ENCODE measurements at places on chromosomes 16 and 17. TPM values are rescaled to one million over a fixed set of nuclear protein-coding genes. Genes with fewer than 3 reads are reported as not detected.

The STAT5A gene
- total RNA-seq = 105 TPM

The CDR2 gene
- total RNA-seq = 36.3 TPM

The XYLT1 gene
- total RNA-seq = 6.7 TPM

- H3K4me3 ChIP-seq = no peak overlapping the region
- no peaks in the 10 kb centered on the region for H3K4me1 ChIP-seq
- no peak for DNase-seq
- H3K27me3 ChIP-seq = no peaks in the 10 kb centered on the region
- no peaks in the 10 kb centered on the region for H3K36me3 ChIP-seq
Observed at GRCh38 chr16:68372381-68372720, 61.5 kb downstream of the PRMT7 start.

The EVI2B gene
- total RNA-seq = 0.85 TPM

GRCh38 chr17:74150428-74151025 lies 53.0 kb upstream of the RPL38 start:
- no peak overlapping the region for H3K4me3 ChIP-seq
- H3K4me1 ChIP-seq = no peaks in the 10 kb centered on the region
- H3K27me3 ChIP-seq = no peaks in the 10 kb centered on the region
- no peak for DNase-seq
- H3K27ac ChIP-seq = no peak overlapping the region
- H3K36me3 ChIP-seq = no peaks in the 10 kb centered on the region

GRCh38 chr17:31374503-31374902 lies 17.0 kb upstream of the RAB11FIP4 start:
- no peak overlapping the region for H3K4me3 ChIP-seq
- H3K27me3 ChIP-seq = no peaks in the 10 kb centered on the region
- no peaks in the 10 kb centered on the region for H3K4me1 ChIP-seq
- no peak for DNase-seq
- no peak overlapping the region for H3K27ac ChIP-seq

The VMO1 gene
- not detected for total RNA-seq

The SMIM5 gene
- not detected for total RNA-seq

DNA sequence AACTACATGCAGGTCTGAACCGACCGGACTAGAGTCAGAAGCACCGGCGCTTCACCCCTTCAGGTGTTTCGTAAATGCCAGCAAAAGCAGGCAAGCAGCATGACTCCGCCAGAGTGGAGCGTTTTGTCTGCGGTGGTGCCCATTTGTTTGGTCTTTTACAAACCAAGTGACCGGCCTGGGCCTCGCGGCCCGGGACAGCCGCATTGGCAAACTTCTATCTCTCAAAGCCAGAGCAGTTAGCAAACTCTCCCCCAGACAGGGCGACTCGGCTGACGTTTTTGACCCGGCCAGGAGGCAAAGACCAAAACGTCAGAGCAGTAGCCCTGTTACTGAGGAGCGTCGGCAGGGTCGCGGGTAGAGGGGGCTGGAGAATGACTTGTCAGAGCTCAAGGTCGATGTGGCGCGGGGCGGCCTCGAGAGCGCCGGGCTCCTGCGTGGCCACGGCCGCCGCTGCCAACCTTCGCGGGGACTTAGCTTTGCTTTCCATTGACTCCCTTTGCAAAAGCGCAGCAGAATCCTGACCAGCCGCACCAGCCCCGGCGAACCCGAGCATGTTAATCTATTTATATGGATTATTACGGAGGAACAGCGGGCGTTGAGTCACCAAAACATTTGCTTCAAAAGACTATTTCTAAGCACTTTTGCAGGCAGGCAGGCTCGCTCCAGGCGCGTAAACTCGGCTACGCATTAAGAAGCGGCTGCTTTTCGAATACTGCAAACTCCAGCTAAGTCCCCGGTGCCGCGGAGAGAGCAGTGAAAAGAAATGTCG lies 763 bp upstream of the SOX9 start:
- peaks cover 2% of the 10 kb centered on the region for H3K4me1 ChIP-seq
- H3K36me3 ChIP-seq = no peaks in the 10 kb centered on the region
- DNase-seq = no peak

The CHMP1A gene
- total RNA-seq = 153 TPM

DNA sequence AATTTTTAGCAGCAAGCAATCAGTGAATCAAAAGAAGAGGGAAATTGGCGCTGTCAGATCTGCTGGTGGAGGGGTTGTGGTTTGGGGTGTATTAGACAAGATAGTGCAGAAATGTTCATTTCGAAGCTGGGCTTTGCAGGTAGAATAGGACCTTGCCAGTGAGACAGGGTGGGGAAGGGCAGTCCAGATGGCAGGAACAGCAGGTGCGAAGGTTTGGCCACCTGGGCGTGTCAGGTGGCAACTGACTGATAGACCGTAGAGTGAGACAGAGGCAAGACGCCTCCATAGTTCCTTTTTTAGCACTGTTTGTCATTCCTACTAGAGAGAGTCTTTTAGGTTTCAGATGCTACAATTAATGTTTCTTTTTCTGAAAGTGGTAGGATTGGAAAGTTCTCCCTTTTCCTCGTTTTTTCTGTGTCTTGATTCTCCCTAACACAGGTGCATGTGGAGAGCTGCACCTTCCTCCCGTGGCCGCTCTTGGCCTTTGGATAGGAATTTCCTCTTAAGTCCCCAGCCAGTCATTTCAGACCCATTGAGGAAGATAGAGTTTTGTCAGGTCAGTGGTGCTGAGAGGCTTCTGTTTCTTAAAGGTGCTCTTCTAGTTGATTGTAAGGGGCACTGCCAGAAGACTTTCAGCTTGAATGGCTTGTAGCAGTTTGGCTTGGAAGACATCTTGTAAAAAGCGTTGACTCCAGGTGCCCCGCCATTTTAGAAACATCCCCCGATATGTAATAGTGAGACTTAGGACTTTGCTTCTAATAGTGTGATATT lies 315.6 kb downstream of the SNX29 start:
- H3K36me3 ChIP-seq = no peaks in the 10 kb centered on the region
- H3K4me3 ChIP-seq = no peak overlapping the region
- no peaks in the 10 kb centered on the region for H3K27me3 ChIP-seq
- no peaks in the 10 kb centered on the region for H3K4me1 ChIP-seq

DNA sequence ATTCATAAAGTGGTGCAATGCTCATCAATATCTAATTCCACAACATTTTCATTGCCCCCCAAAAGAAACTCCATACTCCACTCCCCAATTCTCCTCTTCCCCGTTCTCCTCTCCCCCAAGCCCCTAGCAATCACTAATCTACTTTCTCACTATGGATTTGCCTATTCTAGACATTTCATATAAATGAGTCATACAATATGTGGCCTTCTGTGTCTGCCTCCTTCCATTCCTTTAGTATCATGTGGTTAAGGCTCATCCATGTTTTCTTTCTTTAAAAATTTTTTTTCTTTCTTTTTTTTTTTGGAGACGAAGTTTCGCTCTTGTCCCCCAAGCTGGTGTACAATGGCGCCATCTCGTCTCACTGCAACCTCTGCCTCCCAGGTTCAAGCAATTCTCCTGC lies 56.3 kb upstream of the HAS3 start:
- H3K27ac ChIP-seq = no peak overlapping the region
- no peaks in the 10 kb centered on the region for H3K36me3 ChIP-seq
- DNase-seq = no peak
- no peaks in the 10 kb centered on the region for H3K27me3 ChIP-seq
- H3K4me1 ChIP-seq = no peaks in the 10 kb centered on the region

- DNase-seq = no peak
- no peak overlapping the region for H3K4me3 ChIP-seq
- peaks cover 51% of the 10 kb centered on the region for H3K36me3 ChIP-seq
- H3K27ac ChIP-seq = peak overlapping the region; percentile 91
- no peaks in the 10 kb centered on the region for H3K27me3 ChIP-seq
Observed at GRCh38 chr16:68257906-68258800, 6.2 kb upstream of the SLC7A6 start.

DNA sequence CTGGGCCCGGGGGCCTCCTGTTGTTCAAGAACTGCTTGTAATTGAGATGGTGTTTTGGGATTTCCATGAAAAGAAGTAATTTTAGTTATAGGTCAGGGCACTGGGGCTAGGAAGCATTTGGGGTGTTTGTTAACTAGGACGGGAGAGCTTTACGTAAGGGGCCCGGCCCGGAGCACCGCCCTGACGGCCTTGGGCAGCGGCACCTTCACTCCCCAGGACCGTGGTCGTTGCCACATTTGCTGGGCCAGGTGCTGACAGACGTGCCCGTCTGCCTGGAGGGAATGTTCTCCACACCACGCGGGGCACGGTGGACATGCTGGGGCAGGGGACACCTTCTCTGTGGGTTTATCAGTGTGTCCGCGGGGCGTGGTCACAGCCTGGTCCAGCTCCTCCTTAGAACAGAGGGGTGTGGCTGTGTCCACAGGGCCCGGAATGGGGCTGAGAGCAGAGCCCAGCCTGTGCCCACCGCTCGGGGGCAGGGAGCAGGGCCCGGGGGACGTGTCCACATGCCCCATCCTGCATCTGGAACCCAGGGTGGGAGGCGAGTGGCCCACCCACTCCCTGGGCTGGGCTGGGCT lies 57.7 kb downstream of the BAIAP2 start:
- peaks cover 12% of the 10 kb centered on the region for H3K4me1 ChIP-seq
- DNase-seq = no peak
- no peaks in the 10 kb centered on the region for H3K27me3 ChIP-seq
- H3K27ac ChIP-seq = no peak overlapping the region

GRCh38 chr17:5096731-5097100 lies 15.0 kb downstream of the ZNF232 start:
- H3K36me3 ChIP-seq = peaks cover 6% of the 10 kb centered on the region
- no peak for DNase-seq
- no peak overlapping the region for H3K27ac ChIP-seq
- H3K27me3 ChIP-seq = no peaks in the 10 kb centered on the region
- H3K4me3 ChIP-seq = peak overlapping the region; percentile 21

The SLC13A2 gene
- not detected for total RNA-seq

The KRTAP3-2 gene
- not detected for total RNA-seq

All from ascending aorta (tissue), 2 donors.